Activated naive CD8-positive, alpha-beta T cell treated with anti-CD3 and anti-CD28 coated beads, Interleukin-2, amount 50 U/mL, for 16 hours (primary cell): ENCODE measurements at places on chromosomes 6 and 20.

DNA sequence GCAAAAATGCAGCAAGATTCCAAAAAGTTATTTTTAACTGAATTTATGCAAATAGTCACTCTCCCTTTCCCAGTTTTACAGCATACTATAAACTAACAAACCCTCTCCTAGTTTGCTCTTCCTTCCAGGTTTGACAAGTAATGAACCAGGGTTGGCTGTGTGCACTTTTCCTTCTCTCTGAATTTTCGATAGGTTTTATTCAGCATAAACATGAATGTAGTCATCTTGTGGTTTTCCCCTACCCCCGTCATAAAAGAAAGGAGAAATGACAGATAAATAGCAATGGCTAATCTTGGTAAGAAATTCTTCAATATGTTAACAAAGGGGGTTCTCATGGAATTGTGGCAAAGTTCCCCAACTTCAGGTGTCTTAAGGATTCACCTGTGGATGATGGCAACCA is 26.3 kb downstream of the PRDM1 start:
- DNase-seq: no peak

DNA sequence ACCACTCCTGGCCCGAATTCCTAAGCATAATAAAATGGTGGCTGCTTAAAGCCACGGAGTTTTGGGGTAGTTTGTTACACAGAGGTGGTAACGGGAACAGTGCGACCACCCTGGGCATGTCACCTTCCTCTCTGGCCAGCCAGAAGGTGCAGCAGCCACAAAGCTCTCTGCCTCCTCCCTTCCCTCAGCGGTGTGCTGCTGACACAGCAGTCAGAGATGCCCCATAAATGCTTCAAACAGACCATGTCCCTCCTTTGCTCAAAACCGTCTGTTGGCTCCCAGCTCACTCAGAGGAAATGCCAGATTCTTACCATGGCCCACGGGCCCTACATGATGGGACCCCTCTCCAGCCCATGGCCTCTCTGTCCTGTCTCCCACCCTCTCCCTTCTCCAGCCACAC is 12.1 kb upstream of the TCF15 start:
- no peak for DNase-seq

GRCh38 chr20:5927749-5928462 is 22.4 kb downstream of the TRMT6 start:
- DNase-seq: no peak

DNA sequence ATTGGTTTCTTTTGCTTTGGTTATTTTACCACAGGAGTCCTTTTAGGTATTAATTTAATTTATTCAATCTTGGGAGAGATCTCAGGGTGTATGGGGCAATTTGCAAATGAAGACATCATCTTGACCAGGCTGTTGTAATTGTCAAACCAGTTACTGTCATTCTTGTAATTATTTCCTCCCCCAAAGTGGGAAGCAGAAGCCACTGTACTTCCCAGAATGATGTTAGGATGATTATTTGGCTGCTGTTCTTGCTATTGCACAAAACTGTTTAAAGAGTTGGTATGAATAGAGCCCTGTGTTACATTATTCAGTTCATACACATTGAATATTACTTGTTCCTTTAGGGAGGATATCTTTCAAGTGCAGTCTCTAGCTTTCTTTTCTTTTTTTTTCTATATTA is 1.7 kb downstream of the TAAR6 start:
- DNase-seq: no peak

GRCh38 chr6:41522780-41523548 is 23.2 kb upstream of the FOXP4 start:
- no peak for DNase-seq

GRCh38 chr6:2986722-2987221 is 12.9 kb upstream of the NQO2 start:
- no peak for DNase-seq

GRCh38 chr20:59939052-59939878 is 840 bp downstream of the PPP1R3D start:
- no peak for DNase-seq

- no peak for DNase-seq
These were observed 19.5 kb upstream of the FAM8A1 start for GRCh38 chr6:17580518-17581048.

GRCh38 chr6:81979767-81980166 is 227.3 kb upstream of the TENT5A start:
- no peak for DNase-seq

GRCh38 chr6:43878127-43878634 is 108.2 kb downstream of the VEGFA start:
- DNase-seq: no peak

DNA sequence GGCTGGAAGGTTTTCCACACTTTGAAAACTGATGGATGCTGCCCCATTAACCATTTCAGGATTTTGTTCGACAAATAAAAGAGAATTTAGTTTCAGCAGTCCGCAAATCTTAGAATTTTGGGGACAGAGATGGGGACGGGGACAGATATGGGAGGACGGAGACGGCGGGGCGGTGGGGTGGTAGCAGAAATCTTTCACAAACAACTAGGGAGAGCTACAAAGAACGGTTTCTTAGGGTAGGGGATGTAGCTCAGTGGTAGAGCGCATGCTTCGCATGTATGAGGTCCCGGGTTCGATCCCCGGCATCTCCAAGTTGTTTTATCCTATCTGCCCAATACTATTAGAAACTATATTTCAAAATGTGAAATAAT is 15.1 kb downstream of the HMGN4 start:
- peak; percentile 60 for DNase-seq

- DNase-seq: no peak
These were observed 33.1 kb downstream of the MTHFD1L start for GRCh38 chr6:150898399-150899170.

- DNase-seq: no peak
These were observed 127.3 kb downstream of the TNFRSF21 start for GRCh38 chr6:47182291-47182957.

GRCh38 chr20:13571662-13572061 is 67.1 kb downstream of the TASP1 start:
- DNase-seq: no peak

DNA sequence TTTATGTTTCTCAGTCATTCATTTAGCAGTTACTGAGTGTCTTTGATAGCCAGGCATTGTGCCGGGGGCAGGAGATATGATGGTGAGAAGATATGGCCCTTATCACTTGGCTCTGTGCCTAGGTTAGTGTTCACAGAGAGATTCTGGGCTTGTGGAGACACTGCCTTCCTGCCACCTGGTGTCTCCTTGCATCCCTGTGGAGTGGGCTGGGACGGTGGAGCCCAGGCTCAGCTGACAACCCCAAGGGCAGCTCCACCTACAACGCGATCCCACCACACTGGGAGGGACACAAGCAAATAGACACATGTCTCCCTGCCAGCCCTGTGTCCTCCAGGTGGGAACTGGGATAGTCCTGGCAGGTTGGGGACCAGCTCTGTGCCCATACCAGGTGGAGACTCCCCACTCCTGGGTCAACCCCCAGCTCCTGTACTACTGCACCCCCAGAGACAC is 30.3 kb upstream of the VEGFA start:
- no peak for DNase-seq

DNA sequence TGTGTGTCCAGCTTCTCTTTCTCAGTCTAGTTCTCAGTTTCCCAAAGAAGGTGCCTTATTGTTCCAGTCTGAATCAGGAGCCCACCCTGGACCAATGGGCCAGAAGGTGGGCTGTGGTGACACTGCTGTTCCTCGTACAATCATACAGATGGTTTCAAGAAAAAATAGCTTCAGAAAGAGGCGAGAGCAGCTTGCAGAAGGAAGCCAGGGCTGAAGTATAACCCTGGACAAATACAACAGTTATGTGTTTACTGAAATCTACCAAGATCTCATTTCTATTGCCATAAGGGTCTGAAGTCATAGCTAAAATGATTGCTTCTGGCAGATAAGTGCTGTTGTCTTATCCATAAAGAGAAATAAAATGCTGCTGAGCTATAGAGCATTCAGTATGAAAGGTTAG is 75.4 kb downstream of the PFDN4 start:
- DNase-seq: no peak

- no peak for DNase-seq
These were observed 115.5 kb downstream of the REV3L start for GRCh38 chr6:111367393-111368088.

GRCh38 chr20:32546918-32547752 is 38.0 kb downstream of the NOL4L start:
- DNase-seq: no peak

GRCh38 chr20:63080411-63080810 is 73.6 kb upstream of the BHLHE23 start:
- no peak for DNase-seq

- DNase-seq: no peak
These were observed 868 bp downstream of the NCOA3 start for GRCh38 chr20:47502271-47503239.

DNA sequence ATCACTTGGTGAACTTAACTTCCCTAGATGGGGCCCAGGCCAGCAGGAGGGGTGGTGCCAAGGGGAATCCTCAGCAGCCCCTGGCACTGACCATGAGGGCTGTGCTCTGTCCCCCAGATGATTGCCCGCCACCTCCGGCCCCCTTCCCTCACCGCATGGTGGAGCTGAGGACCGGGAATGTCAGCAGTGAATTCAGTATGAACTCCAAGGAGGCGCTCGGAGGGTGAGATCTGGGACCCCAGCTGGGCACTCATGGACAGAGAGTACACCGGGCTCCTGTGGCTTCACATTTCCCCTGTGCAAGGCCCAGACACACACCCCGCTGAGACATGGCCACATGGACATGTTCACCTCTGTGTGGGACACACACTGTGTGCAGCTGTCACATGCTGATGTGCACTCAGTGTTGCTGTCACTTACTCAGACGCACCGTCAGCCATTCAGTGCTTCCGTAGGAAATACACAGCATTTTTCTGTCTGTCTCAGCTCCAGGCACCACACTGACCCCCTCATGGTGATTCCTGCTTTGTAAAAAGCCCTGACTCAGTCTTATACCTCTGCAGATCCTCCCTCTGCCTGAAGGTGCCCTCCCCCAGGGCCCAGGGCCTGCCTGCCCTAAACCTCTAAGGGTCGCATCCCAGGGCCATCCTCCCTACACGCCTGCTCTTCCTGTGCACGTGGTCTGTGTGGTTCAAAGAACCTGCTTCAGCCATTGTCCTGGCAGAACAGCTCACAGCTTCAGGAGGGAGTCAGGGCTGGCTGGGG is 4.4 kb downstream of the MYLK2 start:
- DNase-seq: no peak

- DNase-seq: no peak
These were observed 32.3 kb downstream of the GMDS start for GRCh38 chr6:2213086-2213485.

DNA sequence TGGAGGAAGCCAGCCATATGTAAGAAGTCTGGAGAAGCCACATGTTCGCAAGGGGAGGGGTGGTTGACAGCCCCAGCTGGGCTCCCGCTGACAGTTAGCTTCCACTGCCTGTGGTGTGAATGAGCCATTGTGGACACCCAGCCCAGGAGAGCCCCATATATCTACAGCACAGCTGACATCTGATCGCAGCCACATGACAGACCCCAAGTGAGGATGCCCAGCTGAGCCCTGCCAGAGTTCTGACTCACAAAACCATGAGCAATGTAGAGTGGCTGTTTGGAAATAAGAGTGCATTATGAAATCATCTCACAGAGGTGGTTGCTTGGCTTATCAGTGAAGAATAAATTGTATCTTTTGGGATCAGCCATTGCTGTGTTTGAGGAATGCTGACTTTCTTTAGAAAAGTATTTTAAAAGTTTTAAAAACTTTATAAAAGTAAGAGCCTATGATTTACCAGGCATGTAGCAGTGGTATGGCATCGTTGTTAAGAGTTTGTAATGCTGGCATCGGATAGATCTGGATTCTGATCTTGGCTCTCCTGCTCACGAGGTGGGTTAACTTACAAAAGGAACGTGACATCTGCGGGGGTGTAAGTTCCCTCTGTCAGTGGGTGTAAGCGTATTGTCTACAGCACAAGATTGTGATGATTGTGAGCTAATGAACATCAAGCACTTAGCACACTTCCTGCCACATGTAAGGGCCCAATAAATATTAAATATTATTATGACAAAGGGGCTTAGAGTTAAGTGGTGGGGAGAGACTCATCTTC is 24.1 kb downstream of the CFAP61 start:
- DNase-seq: no peak

GRCh38 chr20:3172126-3172932 is 1.0 kb downstream of the LZTS3 start:
- no peak for DNase-seq

DNA sequence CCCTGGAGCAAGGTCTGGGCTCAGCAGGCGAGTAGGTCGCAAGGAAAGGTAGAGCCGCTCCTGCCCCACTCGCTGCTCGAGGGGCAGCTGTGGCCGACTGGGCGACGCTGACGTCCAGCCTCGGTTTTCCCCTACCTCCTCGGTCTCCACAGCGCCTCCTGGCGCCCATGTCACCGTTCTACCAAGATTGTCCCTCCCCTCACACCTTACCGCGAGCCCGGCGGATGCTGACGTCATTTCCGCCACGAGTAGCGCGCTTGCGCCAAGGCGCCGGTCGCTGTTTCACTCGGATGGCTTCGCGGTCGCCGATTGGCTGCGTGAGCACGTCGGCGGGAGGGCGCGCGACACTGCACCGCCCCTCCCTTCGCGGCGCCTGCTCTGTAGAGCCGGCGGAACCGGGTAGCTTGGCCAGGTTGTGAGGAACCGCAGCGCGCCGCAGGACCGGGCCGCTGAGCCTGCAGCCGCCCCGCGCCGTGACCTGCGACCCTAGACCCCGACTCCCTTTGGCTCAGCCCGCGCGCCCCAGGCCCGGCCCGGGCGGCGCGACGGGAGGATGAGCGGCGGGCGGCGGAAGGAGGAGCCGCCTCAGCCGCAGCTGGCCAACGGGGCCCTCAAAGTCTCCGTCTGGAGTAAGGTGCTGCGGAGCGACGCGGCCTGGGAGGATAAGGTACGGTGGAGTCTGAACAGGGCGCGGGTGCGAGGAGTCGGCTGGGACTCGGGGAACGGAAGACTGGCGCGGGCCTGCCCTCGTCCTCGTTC is at the start of gene RAB5IF:
TSS of gene RAB5IF (plus strand) at position 381 of the 759 bp plus-strand sequence. CDS start at position 554, 173 bp downstream.
- peak; percentile 97 for DNase-seq

DNA sequence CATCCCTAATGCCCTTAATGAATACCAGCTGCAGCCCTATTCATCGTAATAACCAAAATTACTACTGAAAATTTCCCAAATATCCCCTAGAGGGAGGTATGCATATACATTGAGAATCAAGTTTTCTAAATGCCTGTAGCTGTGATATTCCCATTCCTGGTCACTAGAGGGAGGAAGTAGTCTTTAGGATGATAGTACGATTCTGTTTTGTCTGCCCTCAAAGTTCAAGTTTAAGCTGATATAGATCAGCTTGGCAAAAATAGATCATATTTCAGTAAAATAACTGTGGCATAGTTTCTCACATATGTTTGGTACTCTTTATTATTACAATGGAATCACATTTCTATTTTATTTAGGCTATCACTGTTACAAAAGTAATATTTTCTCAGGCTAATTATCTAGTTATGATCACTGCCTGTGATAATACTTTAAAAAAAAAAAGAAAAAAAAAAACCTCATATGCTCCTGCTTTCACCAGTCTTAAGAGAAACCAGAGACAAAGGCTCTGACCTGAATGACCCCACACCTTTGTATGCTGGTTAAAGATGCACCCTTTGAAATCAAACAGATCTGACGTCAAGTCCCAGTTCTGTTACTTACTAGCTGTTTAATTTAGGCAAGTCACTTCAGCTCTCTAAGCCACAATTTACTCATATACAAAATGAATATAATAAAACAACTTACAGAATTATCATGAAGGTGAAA is 11.0 kb downstream of the TSPYL1 start:
- no peak for DNase-seq
